ENCODE measurements at places on chromosomes 5 and 9.

- DNase-seq, result no peak
These were observed 444.3 kb upstream of the PIK3R1 start for GRCh38 chr5:67771221-67771620.

- DNase-seq, result peak; percentile 54
These were observed 47.5 kb downstream of the RASGRF2 start for GRCh38 chr5:81007637-81008027.

GRCh38 chr9:129310666-129311350 lies 132.7 kb upstream of the IER5L start:
- no peak for DNase-seq

DNA sequence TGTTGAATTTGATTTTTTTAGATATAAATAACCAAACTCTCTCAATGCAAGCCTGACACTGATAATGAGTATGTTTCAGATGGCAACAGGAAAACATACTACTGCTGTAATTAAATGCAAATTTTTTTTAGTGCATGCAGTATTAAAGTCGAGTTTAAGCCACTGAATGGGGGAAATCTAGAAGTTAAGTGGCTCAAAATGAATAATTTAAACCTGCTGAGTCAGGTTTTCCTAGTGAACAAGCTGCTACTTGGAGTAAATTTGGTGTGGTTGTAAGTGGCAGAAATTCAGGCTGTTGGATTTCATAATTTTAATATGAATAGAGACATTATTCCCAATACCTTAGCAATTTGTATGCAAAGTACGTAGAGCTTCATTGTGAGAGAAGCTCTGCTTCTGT lies 121.8 kb downstream of the SLF1 start:
- DNase-seq, result no peak

- no peak for DNase-seq
These were observed 28.8 kb downstream of the SKP2 start for GRCh38 chr5:36180556-36181350.

DNA sequence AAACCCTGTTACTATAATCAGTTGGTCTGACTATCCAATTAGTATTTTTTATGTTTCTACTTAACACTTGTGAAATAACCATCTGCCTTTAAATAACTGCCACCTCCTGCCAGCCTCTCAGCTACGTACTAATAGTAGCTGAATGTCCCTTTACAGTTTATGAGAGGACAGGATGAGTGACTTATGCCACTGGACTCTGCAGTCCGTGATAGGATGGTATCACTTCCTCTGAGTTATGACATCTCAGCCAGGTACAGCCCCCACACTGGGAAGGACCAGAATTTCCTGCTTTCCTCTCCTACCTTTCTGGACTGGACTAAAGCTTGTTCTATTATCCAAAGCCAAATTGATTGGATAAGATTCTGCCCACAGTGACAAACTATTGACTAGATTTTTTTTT lies 102.9 kb downstream of the ZFAND5 start:
- DNase-seq, result no peak

DNA sequence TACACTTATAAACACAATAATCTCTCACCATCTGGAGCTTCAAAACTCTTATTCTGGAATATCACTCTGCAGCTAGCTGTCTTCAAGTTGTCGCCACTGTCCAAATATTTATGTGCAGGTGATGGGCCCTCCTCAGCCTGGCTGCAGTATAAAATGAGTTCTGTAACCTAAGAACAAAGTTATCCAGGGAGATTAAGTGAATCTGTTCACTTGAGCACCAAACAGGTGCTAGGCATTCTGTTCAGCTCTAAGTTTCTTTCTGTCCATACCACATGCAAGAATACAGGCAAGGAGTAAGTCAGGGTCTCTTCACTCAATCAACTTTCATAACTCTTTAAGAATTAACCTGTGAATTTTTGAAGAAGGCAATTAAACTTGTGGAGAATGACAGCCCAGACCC lies 344.1 kb downstream of the PLK2 start:
- no peak for DNase-seq

DNA sequence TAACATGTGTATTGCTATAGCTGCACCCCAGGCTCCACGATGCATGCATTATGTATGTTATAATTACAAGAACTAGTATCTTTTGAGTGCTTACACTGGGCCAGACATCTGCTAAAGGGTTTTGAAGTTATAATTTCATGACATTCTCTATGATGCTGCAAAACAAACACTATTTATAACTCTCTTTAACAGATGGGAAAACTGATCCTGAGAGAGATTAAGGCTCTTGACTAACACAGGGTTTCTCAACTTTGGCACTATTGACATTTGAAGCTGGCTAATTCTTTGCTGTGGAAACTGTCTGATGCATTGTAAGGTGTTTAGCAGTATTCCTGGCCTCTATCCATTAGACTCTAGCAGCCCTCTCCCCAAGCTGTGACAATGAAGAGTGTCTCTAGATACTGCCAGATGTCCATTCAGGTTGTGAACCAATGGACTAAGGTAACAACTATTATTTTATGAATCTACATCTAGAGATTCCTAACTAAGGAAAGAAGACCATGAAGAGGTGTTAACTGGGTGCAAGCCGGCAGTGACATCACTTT lies 258.6 kb downstream of the ASTN2 start:
- no peak for DNase-seq

DNA sequence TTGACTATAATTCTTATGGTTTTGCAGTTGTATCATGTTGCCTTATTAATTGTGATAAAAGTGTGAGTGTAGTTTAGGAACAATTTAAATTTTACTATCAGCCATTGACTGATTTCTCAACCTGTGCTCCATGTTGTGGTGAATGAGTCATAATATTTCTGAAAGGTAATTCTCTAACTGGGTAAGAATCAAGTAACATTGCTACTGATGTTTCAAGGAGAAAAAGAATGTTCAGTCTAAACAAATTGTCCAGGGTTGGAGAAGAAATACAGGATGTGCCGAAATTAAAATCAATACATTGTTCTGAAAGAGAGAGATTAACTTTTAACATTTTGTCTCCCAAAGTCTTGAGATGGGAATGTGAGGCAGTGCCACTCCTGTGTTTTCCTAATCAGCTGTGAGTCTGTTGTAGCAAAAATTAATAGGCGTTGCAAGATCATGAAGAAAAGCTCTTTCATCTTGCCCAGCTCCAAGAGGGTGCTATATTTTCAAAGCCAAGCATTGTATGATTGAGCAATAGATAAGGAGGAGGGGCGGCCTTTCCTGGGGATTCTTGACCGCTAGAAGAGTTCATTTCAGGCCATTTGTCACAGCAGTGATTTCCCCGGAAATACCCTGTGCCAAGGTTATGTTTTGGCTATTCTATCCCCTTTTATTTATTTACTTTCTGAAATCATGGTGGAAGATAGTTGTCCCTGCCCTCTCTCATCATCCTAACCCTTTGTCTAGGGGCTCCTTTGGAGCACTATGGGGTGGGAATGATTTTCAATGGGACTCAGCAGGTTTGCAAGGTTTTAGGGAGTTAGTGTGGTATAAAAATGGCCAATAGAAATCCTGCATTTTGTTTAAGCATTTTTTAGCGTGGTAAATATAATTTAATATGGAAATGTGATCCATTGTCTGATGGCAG lies 151.6 kb downstream of the FOCAD start:
- DNase-seq, result no peak

DNA sequence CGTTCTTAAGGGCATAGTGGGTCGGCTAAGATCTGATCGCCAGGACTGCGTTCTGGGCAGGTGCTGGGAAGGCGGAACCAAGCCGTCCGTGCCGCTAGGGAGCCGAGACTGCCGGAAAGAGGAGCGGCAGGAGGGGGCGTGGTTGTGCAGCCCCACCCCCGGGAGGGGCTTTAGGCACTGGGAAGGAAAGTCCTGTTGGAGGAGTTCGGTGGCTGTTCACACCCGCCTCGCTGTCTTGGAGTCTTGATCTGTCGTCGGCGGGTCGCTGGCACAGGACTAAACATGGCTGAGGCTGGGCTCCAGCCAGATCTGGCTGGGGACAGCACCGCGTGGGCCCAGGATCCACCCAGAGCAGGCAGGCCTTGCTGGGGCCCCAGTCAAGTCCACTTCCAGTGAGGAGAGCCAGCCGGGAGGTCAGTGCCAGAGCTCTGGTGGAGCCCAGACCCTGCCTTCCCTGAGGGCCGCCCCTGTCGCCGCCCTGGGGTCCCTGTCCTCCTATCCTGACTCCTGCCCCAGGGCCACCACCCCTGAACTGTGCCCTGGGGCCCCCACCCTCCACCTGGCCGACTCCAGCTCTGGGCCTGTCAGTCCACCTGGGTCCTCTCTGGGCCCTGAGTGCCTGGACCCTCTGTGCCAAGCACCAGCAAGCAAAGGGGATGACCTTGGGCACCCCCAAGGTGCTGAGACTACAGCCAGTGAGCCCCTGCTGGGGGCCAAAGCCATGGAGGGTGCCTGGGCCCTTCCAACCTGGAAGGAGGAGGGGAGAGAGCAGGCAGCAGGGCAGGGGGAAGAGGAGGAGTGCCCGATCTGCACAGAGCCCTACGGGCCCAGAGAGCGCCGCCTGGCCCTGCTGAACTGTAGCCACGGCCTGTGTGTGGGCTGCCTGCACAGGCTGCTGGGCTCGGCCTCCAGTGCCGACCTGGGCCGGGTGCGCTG lies 4.5 kb downstream of the RNF208 start:
- no peak for DNase-seq

DNA sequence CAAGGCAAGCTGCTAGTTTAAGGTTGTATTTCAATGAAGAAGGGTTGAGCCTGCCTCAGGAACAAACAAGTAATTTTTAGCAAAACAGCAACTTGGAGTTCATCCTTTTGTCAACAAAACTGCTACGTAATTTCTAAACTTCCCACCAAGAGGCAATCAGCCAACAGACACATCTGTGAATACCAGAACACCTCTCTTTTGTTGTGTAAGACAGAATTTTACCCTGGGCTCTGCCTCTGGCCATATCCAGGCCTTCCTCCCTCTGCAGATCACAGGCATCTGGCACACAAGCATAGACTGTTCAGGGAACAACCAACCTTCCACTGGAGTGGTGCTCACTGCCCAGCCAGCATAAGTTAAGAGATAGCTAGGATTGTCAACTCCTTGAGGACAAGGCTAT lies 409.0 kb downstream of the SPOCK1 start:
- no peak for DNase-seq

- DNase-seq, result no peak
These were observed 23.3 kb upstream of the TRIM14 start for GRCh38 chr9:98142182-98142907.

GRCh38 chr5:95927927-95928723 lies 33.5 kb downstream of the ELL2 start:
- DNase-seq, result peak; percentile 18

- DNase-seq, result no peak
These were observed 28.0 kb downstream of the FBXW5 start for GRCh38 chr9:136916330-136917184.

- no peak for DNase-seq
These were observed 27.1 kb upstream of the GOLPH3 start for GRCh38 chr5:32201122-32201753.

GRCh38 chr5:124662181-124662781 lies 84.2 kb downstream of the ZNF608 start:
- DNase-seq, result no peak

DNA sequence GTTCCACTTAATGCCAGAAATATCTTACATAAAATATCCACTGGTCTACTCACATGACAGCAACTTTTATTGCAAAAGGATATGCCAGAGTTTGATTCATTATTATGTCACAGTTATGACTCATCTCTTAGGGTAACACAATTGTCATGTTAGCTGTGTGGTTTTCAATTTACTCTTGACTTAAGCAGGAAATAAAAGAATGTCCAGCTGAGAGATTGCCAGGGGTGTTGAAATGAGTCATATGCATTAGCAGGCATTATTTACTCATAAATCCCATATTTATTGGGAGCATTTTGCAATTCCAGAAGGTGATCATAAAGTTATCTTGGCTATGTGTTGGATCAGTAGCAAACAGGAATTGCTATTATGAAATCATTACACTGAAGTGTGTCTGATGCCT lies 1164.6 kb upstream of the CDH18 start:
- DNase-seq, result no peak

DNA sequence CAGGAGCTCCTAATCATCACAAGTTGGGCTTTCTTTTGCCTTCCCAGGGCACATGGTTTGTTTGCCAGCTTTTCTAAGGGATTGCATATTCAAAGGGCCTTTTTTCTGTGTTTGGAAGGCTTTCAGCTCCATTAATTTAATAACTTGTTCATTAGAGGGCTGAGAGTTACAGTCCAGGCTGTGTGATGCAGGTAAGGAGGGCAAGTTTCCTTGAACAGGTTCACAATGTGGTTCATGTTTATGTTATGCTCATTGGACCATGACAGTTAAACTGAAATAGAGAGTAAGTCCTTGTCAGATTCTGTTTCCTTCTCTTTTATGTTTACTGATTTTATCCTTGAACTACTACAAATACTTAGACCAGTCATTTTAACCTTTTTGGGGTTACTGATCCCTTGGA lies 174.4 kb downstream of the MARCHF11 start:
- no peak for DNase-seq

- DNase-seq, result peak; percentile 54
These were observed at the start of gene HEMGN for GRCh38 chr9:97938081-97938644. Gene HEMGN (minus strand): TSS chr9:97938172. CDS start chr9:97938136, 36 bp downstream.

DNA sequence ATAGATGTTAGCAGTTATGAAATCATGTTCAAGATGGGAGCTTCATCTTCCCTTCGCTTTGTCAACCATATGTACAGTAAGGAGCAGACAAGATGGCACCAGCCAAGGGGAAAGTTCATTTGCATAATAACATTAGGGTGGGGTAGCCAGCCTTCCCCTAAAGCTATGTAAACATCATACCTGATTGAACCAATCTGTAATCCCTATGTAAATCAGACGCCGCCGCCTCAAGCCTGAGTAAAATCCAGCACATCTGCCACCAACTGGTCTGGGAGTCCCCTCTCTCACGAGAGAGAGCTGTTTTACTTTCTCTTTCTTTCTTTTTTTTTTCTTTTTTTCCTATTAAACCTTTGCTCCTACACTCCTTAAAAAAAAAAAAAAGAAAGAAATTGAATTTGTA lies 30.8 kb upstream of the REEP2 start:
- peak; percentile 10 for DNase-seq

GRCh38 chr9:72022841-72023240 lies 37.6 kb downstream of the C9orf57 start:
- no peak for DNase-seq

- DNase-seq, result no peak
These were observed 94.6 kb downstream of the KDM4C start for GRCh38 chr9:6852243-6852963.

DNA sequence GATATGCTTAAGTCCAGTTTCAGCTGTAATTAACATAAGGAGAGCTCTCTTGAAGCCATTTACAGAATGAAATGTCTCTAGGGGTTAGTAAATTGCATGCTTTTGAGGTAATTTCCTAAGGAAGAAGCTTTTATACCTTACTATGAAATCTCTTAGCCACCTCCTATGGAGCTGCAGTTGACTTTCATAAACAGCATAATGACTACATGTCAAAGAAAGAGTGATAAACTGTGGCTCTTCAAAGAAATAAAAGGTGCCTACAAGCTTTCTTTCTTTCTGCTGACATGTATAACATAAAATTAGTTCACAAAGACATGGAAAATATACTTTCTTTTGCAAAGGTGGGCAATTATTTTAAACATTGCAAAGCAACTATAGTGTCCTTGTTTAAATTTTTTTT lies 90.8 kb downstream of the TMEM167A start:
- DNase-seq, result no peak

- DNase-seq, result no peak
These were observed 61.8 kb downstream of the CTSL start for GRCh38 chr9:87787735-87788134.

- DNase-seq, result no peak
These were observed 27.5 kb downstream of the ZNF474 start for GRCh38 chr5:122156724-122157325.

- DNase-seq, result no peak
These were observed 461.8 kb downstream of the TMEM232 start for GRCh38 chr5:110264661-110265060.

GRCh38 chr9:74577956-74578355 lies 80.8 kb downstream of the RORB start:
- no peak for DNase-seq

Measured in CD4-positive, alpha-beta T cell treated with Interleukin-2 at 100 ng/mL for 4 hours (primary cell).